ENCODE measurements at places on chromosomes 7 and 10. TPM values are rescaled to one million over a fixed set of nuclear protein-coding genes. Genes with fewer than 3 reads are reported as not detected.

CLRN3 gene
- 0.39 TPM for total RNA-seq

UCN3 gene
- total RNA-seq, result not detected

SLC26A5 gene
- 0.20 TPM for total RNA-seq

OR6B1 gene
- total RNA-seq, result not detected

TMEM176A gene
- total RNA-seq, result 8.8 TPM

ASB10 gene
- total RNA-seq, result 0.69 TPM

AKR1C1 gene
- total RNA-seq, result 2.5 TPM

PRRT4 gene
- 4.1 TPM for total RNA-seq

NEBL gene
- total RNA-seq, result 29.3 TPM

GPNMB gene
- 208 TPM for total RNA-seq

WNT8B gene
- not detected for total RNA-seq

TAS2R40 gene
- not detected for total RNA-seq

TES gene
- 52.0 TPM for total RNA-seq

FAM241B gene
- total RNA-seq, result 1.7 TPM

VTI1A gene
- total RNA-seq, result 28.7 TPM

VWA2 gene
- 19.5 TPM for total RNA-seq

RAPGEF5 gene
- 43.9 TPM for total RNA-seq

CALHM3 gene
- not detected for total RNA-seq

ZNF853 gene
- total RNA-seq, result 5.1 TPM

LMBR1 gene
- 70.7 TPM for total RNA-seq

LBX1 gene
- 0.20 TPM for total RNA-seq

GNGT1 gene
- total RNA-seq, result not detected

TET1 gene
- total RNA-seq, result 23.6 TPM

EPC1 gene
- total RNA-seq, result 57.9 TPM

AKR1C8 gene
- 1.5 TPM for total RNA-seq

GFRA1 gene
- total RNA-seq, result 49.8 TPM

FBXL13 gene
- total RNA-seq, result 2.8 TPM

Data from skin of body (tissue), 3 donors.